NCI-H1105 (cell line): ENCODE measurements at places on chromosomes 3 and 15.

DNA sequence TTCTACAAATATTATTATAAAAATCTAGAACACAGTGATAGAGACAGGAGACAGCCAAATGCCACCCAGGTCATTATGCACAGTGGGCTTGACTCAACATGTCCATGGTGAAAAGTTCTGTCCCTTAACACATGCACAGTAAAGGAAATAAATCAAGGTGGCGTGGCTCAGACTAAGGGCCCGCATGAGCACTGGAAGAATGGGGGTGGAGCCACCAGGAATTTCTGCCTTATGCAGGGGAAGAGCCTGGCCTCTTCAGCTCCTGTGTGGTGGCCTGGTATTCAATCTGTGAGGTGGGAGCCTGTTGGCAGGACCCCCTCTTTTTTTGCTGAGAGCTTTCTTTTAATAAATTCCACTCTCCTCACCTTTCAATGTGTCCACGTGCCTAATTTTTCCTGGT is 17.2 kb upstream of the SPG21 start:
- no peak for DNase-seq

- no peak for DNase-seq
These were observed 102.6 kb upstream of the ROPN1 start for GRCh38 chr3:124094496-124094895.

DNA sequence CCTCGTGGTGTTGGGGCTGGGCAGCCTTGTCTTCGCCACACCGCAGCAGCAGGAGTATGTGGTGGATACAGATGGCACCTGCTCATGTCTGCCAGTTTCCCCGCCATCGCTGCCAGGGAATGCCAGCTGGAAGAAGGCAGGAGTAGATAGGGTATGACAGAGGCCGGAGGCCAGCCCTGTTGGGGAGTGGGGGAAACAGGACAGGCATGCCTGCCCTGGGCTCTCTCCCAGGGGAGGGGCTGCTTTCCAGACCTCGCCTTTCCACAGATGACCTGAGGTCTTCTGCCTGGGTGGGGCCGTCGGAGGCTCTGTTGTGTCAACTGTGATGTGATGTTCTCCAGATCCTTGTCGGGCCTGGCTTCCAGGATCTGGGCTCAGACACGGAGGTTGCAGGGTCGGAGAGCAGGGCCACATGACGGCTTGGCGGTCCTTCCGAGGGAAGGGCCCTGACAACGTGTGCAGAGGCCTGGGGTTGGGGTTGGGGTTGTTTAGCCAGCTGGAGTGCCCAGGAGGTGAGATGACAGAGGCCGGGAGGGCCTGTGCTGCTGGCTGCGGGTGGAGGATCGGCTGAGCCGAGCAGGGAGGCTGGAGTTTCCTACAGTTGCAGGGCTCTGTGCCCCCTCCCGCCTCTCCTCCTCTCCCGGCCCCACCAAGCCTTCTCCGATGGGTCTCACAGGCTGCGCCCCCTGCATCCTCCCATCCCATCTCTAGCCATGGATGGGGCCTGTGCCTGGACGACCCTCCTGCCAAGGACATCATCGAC is 102.0 kb downstream of the TBC1D2B start:
- no peak for DNase-seq

DNA sequence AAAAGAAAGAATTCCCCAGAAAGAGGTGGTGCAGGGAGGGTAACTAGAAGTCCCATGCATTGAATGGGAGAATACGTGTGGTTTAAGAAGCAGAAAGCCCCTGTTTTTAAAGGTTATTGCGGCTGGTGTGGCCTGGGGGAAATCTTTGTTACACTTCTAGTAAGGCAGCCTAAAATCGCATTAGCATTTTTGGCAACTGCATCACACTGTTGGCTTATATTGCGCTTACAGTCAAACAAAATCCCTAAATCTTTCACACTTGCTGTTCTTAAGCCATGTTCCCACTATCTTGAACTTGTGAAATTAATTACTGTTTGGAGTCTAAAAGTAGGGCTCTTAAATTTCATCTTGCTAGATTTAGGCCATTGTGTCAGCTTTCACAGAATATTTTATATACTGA is 66.0 kb upstream of the GOLIM4 start:
- no peak for DNase-seq

GRCh38 chr3:177478170-177478867 is 281.0 kb upstream of the TBL1XR1 start:
- DNase-seq, result no peak

- no peak for DNase-seq
These were observed 179.0 kb downstream of the SHQ1 start for GRCh38 chr3:72669224-72669623.

GRCh38 chr3:111465081-111465670 is 76.8 kb upstream of the CD96 start:
- DNase-seq, result no peak

GRCh38 chr15:52710708-52711389 is 31.7 kb upstream of the ATOSA start:
- DNase-seq, result no peak

DNA sequence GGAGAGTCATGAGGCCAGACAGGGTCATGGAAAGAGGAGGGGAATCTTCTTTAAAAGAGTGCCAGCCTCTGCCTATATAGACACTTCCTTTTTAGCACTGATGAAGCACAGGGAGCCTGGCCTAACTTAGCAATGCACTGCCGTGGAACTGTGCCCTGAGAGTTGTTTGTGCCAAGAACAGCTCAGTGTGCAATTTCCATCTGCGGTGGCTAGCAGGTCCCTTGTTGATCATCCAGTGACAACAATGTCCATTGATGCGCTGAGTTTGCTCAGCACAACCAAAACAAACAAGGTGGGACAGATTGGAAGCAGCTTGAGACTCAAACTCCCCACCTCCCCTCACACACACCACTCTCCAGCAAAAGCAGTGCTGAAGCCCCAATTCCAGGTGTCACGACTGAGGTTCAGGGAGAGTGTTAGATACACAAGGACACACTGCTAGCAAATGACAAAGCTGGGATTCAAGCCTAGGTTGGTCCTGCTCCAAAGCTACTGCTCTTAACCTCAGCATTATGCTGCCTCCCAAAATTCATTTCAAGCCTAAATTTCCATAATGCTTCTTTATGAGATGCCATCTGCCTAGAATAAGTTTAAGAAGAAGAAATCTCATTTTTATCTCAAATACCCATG is 316.6 kb upstream of the UBE2E2 start:
- no peak for DNase-seq

DNA sequence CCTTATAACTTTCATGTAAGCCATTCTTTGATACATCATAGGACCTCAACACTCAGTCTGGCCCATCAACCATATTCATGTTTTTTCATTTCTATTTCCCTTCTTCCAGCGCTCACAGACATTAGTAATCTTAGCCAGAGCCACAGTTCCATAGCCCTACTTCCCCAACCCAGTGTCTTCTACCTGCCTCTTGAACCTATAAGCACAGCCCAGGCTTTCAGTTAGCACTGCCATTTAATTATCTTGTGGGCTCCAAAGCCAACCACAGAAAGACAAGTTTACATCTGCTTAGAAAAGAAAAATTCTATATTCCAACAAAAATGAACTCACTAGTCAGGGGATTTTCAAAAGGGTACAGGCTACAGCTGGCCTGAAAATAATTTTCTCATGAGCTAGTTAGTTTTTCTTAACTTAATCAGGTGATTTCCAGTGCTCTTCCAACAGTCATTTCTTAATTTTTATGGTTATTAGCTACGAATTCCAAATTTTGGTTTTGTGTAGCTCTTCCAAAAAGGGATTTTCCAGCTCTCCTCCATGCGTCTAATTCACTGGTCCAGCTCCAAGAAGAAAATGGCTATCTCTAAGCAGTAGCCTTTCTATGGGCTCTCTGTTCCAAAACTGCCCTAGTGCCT is 13.7 kb downstream of the CD200 start:
- no peak for DNase-seq

DNA sequence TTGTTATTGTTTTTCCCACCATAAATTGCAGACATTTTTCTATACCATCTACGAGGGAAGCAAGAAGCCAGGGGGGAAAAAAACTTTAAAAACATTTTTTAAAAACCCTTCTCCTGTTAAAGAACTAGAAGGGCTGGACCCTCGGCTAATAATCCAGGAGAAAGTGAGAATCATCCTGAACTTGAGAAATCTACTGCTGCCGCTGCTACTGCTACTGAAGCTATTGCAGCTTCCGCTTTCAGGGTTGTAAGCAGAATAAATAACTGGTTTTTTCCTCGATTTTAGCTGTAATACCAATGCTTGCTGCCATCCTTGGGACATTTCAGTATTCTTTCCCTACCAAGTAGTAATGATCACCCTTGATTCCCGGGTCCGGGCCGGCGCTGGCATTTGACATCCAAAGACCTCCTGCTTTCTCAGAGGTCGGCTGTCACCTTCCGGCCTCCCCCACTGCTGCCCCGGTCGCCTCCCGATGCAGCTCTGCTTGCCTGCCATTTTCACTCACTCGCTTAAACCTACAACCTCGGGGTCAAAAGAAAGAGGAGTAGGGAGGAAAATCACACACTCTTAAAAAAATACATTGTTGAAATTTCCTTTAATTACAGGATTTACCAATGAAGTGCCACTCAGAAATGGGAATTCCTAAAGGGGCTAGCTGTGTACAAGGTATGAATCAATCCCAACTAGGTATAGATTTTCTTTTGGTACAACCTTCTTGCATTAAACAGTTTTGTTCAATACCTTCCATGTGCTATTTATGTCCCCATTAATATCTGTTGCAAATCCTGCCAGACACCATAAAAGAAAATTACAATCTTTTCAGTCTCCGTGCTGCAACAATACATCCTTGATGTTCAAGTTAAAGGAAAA is 674 bp upstream of the MECOM start:
- DNase-seq, result no peak

GRCh38 chr3:123540285-123540684 is 44.6 kb downstream of the HACD2 start:
- DNase-seq, result no peak
